ENCODE measurements at places on chromosomes 11 and 22.
A peak's percentile ranks its signal among the peaks of the same experiment; 100 is the strongest.

DNA sequence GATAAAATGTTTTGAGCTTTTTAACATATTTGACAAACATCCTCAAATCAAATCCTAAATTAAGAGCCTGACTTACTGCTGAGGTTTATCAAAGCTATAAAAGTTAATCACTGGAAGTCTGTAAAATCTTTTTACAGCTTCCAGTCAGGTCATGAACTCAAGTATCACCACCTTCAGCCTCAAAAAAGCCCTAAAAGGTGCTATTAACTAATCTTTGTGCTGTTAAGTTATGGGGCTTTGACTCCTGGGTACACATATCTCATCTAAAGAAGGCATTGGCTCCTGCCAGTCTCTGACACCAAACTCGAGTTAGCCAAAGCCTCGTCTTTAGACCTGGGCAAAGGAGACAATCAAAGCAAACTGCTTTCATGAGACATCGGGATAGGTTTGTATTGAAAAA lies 34.0 kb upstream of the CBX6 start:
- DNase-seq: no peak

- no peak for DNase-seq
Observed at GRCh38 chr22:27473533-27473932, 328.0 kb downstream of the MN1 start.

DNA sequence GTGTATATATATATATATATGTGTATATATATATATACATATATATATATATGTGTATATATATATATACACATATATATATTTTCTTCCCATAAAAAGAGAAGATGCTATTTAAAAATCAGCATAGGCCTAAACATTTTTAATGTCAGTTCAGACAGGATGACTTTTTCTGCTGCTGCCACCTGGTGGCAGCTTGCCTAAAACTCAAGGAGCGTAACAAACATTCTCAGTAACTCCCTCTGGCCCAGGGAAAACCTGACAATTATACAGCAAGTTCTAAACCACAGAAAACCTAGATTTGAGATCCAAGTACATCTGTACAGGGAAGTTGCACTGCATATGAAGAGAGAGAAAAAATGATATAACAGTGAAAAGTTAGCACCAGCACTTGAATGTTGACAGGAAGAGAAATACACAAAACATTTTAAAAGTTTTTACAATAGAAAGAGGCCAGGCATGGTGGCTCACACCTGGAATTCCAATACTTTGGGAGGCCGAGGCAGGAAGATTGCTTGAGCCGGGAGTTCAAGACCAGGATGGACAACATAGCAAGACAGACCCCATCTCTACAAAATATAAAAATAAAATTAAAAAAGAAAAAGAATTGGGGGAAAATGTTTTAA lies 16.6 kb downstream of the OR8A1 start:
- DNase-seq: peak; percentile 70

- DNase-seq: no peak
Observed at GRCh38 chr11:86386746-86387145, 12.1 kb downstream of the CCDC81 start.

DNA sequence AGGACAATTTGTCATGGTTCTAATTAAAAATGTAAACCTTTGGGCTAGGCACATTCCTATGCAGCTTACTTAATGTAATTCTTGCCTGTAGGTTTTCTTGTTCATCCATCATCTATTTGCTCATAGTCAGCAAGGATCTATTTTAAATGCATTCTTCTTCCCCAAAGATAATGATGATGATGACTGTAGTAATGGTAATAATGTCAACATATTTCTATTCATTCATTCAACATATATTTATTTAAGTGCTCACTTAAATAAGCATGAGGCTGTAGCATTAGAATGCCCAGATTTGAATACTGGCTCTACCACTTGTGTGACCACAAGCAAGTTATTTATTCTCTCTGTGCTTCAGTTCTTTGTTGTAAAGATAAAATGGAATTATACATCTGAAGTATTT lies 169.6 kb upstream of the SYN3 start:
- no peak for DNase-seq

DNA sequence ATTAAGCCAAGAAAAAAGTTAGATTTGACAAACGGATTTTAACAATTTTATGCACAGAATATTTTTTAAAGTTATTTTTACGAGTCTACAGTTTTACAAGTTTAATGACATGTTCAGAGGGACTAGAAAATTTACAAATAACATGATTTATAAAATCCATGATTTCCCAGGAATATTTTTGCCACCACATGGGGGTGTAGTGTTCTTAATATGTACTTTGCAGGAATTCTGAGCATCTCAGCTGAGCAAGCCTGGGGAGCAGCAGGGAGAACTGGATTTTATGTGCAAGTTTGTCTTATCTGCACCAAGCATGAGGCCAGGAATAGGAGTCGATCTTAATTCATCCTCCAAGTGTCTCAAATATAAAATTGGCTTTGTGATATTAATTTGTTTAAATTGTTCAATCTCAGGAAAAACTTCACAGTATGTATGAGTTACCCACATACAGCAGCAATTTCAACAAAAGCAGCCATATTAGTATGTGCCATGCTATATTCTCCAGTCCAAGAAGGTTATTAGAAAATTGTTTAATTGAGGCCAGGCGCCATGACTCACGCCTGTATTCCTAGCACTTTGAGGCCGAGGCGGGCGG lies 826.3 kb downstream of the DLG2 start:
- no peak for DNase-seq

DNA sequence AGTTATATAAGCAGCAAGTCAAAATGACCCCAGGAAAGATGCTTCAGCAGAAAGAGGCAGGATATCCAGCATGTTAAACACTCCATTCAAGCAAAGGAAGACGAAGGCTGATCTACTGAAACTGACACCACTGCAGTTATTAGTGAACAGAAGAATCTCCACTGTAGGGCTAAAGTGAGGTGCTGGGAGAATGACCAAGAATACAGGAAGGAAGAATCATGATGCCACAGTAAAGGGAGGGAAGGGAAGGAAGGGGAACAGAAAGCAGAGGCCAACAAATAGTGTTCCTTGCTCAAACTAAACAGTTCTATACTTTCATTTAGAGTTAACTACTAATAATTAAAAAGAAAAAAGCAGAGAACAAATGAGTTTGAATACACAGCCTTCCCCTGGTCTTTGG lies 92.5 kb downstream of the SIK3 start:
- no peak for DNase-seq

GRCh38 chr11:17157761-17158160 lies 50.0 kb downstream of the PIK3C2A start:
- DNase-seq: no peak

DNA sequence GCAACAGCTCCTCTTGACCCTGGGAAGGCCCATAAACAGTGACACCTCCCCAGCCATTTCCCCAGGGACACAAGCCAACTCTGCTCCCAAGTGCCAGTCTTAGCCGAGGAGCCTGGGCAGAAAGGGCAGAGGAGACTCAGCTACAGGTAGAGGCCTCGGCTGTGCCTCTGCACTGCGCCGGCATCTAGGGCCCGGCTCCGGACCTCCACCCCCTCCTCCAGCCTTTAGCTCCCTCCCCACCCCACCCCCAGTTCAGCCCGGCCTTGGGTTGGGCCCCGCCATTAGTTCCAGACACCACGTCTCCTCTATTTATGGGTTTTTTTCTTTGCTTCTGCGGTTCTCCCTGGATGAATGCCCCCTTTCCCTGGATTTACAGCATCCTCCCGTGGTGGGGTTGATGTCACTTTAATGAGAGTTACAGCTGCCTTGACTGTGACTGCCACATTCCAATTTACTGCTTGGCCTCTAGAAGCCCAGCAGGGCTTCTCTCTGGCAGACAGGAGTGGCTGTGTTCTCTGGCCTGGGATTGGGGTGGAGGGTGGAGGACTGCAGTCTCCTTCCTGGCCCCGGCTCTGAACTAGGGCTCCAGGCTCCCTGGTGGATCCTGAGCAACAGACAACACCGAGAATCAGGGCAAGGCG lies 13.5 kb upstream of the OAF start:
- no peak for DNase-seq

- no peak for DNase-seq
Observed at GRCh38 chr11:122020902-122021301, 95.1 kb downstream of the BLID start.

DNA sequence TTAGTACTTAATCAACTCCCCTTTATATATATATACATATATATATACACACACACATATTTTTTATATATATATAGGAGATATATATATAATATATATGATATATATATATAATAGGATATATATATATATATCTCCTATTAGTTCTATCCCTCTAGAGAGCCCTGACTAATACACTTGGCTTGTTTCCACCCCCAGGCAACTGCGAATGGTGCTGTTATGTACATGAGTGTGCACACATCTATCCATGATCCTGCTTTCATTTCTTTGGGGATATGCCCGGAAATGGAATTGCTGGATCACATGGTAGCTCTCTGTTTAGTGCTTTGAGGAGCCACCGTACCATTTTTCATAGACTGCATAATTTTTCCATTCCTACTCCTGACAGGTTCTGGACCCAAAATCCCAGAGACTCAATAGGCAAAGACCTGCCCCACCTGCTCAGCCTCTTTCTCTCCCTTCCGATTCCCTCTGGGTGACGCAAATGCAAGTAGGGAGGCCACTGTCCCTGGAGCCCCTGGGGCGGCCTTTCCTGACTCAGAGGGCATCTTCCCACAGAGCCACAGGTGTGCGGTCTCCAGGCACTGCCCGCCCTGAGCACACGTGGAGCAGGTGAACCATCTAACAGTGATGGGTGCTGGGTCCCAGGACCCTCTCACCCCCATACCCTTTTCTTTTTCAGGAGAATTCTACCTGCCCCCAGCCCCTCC lies 12.0 kb downstream of the FGF3 start:
- DNase-seq: no peak

GRCh38 chr11:130094614-130095013 lies 24.9 kb downstream of the APLP2 start:
- DNase-seq: no peak

DNA sequence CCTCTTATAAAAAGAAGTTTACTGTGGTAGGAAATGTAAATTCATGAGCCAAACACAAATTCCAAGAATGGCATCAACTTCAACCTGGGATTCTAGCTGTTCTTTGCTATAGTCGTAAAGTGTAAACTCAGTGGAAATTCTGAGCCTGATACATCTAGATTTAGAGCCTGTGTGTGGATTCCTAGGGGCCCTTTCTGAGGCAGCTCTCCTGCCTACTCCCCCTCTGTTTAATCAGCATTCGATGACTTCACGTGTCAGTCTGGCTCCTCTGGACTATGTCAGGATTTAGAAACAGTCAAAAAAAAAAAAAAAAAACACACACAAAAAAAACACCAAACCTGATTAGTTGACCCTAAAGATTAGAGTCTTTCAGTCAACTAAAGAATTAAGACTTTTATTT lies 93.1 kb upstream of the SC5D start:
- no peak for DNase-seq

DNA sequence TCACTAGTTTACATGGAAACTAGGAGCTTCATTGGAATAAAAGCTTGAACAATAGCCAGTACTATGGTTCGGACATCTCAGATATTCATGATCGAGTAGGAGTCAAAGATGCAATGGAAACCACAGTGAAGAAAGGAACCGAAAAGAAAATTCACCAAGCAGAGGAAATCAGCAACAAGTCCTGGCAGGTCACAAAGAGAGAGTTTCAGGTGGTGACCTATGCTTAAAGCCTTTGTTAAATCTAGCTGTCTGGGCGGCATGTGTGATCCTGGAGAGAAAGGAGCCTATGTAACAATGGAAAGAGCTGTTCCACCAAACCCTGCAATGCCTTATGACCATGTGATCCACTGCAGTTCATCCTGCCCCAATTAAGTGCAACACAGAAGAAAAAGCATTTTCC lies 68.9 kb upstream of the POU2AF2 start:
- DNase-seq: no peak

DNA sequence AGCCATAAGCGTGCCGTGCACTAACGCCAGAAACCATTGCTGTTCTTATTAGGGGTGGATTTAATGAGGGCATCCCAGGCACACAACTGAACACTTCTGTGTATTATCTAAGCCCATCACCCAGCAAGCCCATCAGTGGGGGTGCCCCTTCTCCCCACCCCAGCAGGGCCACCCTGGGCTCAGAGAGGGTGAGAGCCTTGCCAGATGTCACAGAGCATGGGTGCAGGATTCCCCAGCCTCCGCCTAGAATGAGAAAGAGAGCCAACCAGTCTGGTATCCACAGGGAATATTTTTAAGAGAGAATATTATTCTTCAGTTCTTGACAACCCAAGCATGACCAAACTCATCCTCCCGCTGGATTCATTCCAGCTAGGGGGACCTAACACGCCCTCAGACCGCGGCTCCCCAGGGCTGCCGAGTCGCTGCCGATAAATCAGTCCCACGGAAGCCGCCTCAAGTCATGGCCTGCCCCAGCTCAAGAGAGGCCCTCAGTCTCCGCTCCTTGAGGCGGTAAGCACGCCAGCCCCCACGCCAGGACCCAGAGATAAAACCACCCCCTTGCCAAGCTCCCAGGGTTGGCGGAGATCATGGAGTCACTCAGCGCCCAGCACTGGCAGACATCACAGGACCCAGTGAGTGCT lies 47.2 kb downstream of the MN1 start:
- DNase-seq: no peak

DNA sequence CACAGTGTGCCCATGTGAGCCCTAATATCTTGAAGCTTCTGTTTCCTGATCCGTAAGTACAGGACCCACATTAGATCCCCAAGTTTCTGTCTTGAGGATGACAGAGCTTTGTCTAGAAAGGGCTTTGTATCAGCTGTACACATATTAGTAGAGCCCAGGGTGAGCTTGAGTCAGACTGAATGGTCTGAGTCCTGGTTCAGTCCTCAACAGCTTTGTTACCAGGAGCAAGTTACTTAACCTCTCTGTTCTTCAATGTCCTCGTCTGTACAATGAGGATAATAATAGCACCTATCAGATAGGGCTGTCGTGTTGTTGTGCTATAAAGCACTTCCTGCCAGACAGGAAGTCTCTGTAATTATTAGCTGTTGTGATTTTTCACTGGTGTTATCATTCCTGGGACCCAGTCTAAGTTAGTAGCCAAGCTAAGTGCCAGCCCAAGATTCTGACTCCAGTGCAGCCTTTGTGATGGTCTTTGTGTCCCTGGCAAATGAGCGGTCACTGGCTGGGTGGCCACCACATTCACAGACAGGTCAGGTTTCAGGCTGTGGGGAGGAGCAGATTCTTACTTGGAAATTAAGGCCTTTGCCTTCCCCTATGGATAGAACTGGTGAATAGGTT lies 6.8 kb downstream of the TOM1 start:
- peak; percentile 19 for DNase-seq

DNA sequence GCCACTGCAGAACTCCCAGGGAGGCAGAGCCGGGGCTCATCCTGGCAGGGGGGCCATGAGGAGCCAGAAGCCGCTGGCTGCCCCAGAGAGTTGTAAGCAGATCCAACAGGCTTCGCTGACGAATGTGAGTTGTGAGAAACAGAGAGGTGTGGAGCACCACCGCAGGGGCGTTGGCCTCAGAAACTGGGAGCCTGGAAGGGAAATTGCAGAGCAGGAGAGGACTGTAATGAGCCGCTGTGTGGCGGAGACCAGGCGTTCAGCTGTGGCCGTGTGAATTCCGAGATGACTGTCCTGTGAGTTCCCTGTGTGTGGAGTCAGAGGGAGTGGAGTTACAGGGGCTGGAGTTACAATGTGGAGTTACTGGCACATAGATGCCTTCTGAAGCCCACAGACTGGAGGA lies 27.7 kb upstream of the ETS1 start:
- DNase-seq: no peak

GRCh38 chr22:26161746-26162145 lies 7.5 kb upstream of the SEZ6L start:
- DNase-seq: no peak

Data from upper lobe of right lung (tissue), 1 donor.